ENCODE measurements at places on chromosomes 11 and 22.

DNA sequence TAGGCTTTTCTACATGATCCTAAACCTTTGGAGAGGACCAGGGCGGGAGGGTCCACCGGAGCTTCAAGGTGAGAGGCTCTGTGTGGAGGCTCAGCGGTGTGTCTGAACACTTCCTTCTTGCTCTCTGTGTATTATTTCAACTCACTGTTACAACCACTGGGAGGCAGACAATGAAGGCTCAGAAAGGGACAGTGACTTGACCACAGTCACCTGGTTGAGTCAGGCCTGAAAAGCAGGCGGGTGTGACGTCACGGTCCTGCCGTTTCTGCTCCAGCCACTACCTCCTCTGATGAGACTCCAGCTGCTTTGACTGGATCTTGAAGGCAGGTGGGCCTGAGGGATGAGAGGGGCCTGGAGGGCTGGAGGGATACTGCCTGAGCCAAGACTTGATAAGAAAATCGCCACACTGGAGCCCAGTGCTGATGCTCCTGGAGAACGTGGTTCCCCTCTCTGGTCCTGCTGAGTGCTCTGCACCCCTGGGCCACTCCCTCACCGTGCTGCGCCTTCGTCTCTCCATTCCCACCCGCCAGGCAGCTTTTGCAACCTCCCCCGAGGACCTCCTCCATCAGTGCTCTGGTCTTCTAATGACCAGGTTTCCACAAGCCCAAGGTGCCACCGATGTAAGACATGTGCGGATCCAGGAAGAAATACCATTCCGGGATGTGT is 27.9 kb downstream of the KCNC1 start:
- no peak for DNase-seq

GRCh38 chr11:35810045-35810645 is 133.7 kb upstream of the LDLRAD3 start:
- no peak for DNase-seq

DNA sequence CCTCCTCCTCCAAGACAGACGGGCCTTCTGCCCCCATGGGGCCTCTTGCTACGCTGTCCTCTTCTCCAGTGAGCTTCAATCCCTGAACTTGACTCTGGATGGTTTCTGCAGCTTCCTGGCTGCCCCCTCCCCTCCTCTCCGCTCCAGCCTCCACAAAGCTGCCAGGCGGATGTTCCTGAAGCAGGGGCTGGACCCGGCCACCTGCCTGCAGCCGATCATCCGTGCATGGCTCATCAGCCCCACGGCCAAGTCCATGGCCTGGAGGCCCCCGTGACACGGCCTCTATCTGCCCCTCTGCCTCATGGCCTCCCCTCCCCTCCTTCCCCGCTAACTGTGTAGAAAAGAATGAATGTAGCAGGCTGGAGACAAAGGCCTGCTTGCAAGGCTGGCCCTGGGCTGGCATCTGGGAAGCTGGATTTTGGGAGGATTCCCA is 6.8 kb upstream of the SUN2 start:
- no peak for DNase-seq

GRCh38 chr11:122071709-122072202 is 44.3 kb downstream of the BLID start:
- no peak for DNase-seq

DNA sequence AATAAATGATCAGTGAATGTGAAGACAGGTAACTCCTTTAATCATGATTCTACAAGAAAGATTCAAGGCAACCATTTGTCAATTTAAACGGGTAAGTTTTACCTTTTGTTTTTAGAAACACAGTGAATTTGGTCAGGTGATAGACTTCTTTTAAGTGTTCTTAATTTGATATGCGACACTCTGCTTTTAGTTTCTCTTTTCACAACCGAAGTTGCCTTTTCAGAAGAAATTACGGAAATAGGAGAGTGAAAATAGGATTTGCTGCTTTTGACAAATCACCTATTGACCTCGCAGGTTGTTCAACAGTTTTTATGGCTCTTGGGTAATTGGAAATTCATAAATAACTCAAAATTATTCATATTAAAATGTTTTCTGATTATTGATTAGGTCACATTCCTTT is 142.1 kb downstream of the CNTN5 start:
- no peak for DNase-seq

DNA sequence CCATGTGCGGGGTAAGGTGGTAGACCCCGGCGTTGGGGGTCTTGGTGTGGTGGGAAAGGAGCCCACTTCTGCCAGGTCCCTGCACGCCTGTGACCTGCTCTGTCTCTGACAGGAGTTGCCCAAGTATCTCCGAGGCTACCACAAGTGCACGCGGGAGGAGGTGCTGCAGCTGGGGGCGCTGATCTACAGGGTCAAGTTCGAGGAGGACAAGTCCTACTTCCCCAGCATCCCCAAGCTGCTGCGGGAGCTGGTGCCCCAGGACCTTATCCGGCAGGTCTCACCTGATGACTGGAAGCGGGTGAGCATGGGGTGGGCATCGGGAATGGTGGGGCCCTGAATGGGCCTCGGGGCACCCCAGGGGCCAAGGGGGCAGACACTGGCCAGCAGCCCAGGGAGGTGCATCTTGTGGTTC is 83.0 kb downstream of the MYO7A start:
- DNase-seq: peak; percentile 73

GRCh38 chr22:50057278-50058060 is 629 bp downstream of the TTLL8 start:
- no peak for DNase-seq

Measured in spleen (tissue), 13 donors.